ENCODE measurements at places on chromosomes 5 and 9. TPM values are rescaled to one million over a fixed set of nuclear protein-coding genes. Genes with fewer than 3 reads are reported as not detected.

- no peak overlapping the region for H3K4me3 ChIP-seq
- H3K4me1 ChIP-seq, result no peaks in the 10 kb centered on the region
- no peaks in the 10 kb centered on the region for H3K36me3 ChIP-seq
- no peak for DNase-seq
Observed at GRCh38 chr9:75876999-75877640, 13.4 kb upstream of the PCSK5 start.

GRCh38 chr5:161312882-161313281 lies 233.6 kb downstream of the GABRB2 start:
- no peaks in the 10 kb centered on the region for H3K27me3 ChIP-seq
- no peak overlapping the region for H3K27ac ChIP-seq
- H3K4me3 ChIP-seq, result no peak overlapping the region

Gene ANKRD18B
- total RNA-seq, result not detected

DNA sequence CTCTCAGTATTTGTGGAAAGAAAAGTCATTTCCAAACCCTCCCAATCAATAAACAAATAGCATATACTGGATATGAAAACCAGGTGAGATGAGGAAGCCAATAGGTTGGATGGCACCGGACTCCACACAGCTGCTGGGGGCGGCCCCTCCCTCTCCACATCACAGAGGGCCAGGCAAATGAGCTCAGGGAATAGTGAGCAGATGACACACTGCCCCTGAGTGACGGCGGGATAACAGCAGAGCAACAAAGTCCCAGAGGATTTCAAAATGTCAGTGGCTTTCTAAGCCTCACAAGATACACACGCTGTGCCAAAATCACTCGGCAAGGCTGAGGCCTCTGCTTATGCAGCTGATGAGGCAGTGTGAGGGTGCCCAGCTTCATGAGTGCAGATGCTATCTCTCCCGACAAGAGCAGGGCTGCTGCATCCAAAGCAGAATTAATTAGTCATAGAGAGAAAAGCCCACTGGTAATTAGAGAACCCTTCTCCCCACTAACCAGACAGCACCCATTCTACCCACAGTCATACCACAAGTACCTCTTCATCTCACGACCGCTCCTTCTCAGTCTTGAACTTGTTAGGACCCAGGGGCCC lies 235.0 kb upstream of the NFIL3 start:
- peaks cover 5% of the 10 kb centered on the region for H3K4me1 ChIP-seq
- no peak overlapping the region for H3K4me3 ChIP-seq
- no peak for DNase-seq
- no peaks in the 10 kb centered on the region for H3K27me3 ChIP-seq
- no peaks in the 10 kb centered on the region for H3K36me3 ChIP-seq

DNA sequence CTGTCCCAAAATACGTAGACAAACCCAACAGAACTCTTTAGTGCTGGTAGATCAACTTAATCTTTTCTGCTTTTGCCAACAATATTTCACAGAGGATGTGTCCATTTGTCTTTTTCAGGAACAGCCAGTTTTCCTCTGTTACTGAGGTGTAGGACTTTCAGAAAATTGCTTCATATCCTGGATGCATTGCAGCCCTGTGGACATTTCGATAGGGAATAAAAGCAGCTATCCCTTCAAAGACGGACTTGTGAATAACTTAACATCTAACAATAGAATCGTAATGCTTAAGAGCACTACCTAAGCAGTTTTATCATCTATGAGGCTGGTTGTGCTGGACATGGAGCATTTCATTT lies 59.7 kb downstream of the PCSK1 start:
- no peaks in the 10 kb centered on the region for H3K27me3 ChIP-seq
- no peaks in the 10 kb centered on the region for H3K36me3 ChIP-seq
- no peak overlapping the region for H3K4me3 ChIP-seq
- no peak overlapping the region for H3K27ac ChIP-seq
- H3K4me1 ChIP-seq, result no peaks in the 10 kb centered on the region
- DNase-seq, result no peak

DNA sequence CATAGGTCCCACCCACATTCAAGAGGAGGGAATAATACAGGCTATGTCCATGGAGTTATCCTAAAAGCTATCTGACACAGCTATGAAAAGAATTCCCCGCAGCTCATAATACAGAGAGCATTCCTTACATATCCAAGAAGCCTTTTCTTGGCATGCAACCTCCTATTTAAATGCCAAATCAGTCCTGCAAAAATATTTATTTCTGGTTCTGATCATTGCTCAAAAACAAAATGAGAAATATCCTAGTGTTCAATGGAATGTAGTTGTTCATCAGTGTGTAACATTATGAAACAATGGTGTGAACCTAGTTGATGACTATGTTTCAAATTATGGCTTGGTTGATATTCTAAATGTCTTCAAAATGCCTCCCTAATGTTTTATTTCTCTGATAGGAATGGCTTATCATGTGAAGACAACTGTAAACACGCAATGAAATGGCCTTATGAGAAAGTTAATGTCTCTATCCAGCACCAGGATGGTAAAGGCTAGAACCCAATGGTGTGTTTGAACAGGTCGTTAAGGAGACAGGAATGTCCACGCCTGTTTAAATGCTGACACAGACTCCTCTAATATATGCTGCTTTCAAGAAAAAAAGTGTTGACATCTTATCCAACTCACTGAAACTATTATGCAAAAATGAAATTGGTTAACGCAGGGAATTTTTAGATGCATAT lies 126.7 kb upstream of the CDH6 start:
- no peak for DNase-seq
- H3K36me3 ChIP-seq, result no peaks in the 10 kb centered on the region
- no peak overlapping the region for H3K4me3 ChIP-seq
- no peak overlapping the region for H3K27ac ChIP-seq
- H3K27me3 ChIP-seq, result no peaks in the 10 kb centered on the region
- no peaks in the 10 kb centered on the region for H3K4me1 ChIP-seq

Gene DOCK8
- 10.0 TPM for total RNA-seq

DNA sequence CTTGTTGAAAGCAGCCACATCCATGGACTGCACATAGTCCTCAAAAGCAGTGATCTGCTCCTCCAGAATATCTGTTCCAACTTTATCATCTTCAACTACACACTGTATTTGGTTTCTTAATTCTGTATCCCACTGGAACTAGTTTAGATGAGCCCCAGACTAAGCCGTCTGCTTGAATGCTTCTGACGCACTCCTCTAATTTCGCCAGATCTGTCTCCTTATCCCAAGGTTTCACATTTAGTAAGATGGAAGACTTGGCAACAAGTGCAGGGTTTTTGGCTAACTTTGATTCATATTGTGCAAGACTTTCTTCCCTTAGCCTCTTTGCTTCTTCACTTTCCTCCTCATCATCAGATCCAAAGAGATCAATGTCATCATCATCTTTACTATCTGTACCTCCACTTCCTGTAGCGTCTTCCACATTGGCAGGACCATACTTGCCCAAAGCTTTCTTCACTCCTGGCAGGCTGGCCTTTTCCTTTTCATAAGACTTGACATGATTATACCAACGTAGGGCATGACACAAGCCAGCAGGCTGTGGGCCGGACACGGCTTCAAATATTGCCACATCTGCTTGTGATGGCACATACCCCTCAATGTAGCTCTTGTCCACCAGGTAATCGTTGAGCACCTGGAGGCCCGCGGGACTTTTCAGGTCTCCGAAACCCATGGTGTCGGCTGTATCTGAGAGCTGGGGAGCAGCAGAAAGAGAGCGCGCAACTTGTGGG lies 56.2 kb upstream of the PIK3R1 start:
- DNase-seq, result no peak
- no peaks in the 10 kb centered on the region for H3K36me3 ChIP-seq
- no peaks in the 10 kb centered on the region for H3K4me1 ChIP-seq
- no peak overlapping the region for H3K27ac ChIP-seq
- no peaks in the 10 kb centered on the region for H3K27me3 ChIP-seq

- no peaks in the 10 kb centered on the region for H3K36me3 ChIP-seq
- no peaks in the 10 kb centered on the region for H3K4me1 ChIP-seq
- no peak overlapping the region for H3K27ac ChIP-seq
- H3K4me3 ChIP-seq, result no peak overlapping the region
- DNase-seq, result no peak
- no peaks in the 10 kb centered on the region for H3K27me3 ChIP-seq
Observed at GRCh38 chr5:72596956-72597355, 89.7 kb upstream of the ZNF366 start.

GRCh38 chr9:119391878-119392277 lies 22.6 kb upstream of the BRINP1 start:
- no peaks in the 10 kb centered on the region for H3K4me1 ChIP-seq
- H3K27me3 ChIP-seq, result no peaks in the 10 kb centered on the region
- no peak overlapping the region for H3K4me3 ChIP-seq

Gene DUSP1
- 407 TPM for total RNA-seq

- H3K27me3 ChIP-seq, result no peaks in the 10 kb centered on the region
- DNase-seq, result no peak
- H3K4me1 ChIP-seq, result no peaks in the 10 kb centered on the region
Observed at GRCh38 chr9:102403514-102403913, 591.6 kb upstream of the CYLC2 start.

GRCh38 chr9:21016701-21017491 lies 14.5 kb downstream of the HACD4 start:
- H3K4me3 ChIP-seq, result no peak overlapping the region
- no peaks in the 10 kb centered on the region for H3K4me1 ChIP-seq
- H3K36me3 ChIP-seq, result no peaks in the 10 kb centered on the region

GRCh38 chr9:126859111-126859510 lies 1.3 kb upstream of the ZBTB34 start:
- no peak for DNase-seq
- H3K4me1 ChIP-seq, result peaks cover 21% of the 10 kb centered on the region
- no peaks in the 10 kb centered on the region for H3K36me3 ChIP-seq
- no peak overlapping the region for H3K4me3 ChIP-seq

- H3K4me3 ChIP-seq, result no peak overlapping the region
- H3K27me3 ChIP-seq, result no peaks in the 10 kb centered on the region
- no peaks in the 10 kb centered on the region for H3K4me1 ChIP-seq
- peak; percentile 65 for DNase-seq
Observed at GRCh38 chr9:68560071-68560844, 19.6 kb upstream of the TMEM252 start.

DNA sequence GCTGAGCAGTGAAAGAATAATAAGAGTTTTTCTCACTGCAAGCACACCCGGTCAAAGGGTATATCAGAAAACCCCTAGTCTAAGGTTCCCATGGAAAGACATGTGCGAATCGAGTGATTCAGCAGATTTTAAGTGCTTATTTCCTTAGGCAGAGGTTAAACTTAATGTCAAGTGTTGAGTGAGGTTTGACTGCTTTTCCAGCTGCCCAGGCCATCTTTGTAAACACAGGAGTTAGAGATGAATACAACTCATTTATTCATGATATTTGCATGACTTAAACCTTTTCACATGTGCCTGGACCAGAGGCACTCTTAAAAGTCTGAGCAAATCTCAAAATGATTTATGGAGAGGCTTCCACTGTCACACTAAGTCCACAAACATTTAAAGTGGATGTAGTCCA lies 137.8 kb upstream of the RGMB start:
- no peaks in the 10 kb centered on the region for H3K4me1 ChIP-seq
- no peak for DNase-seq
- H3K36me3 ChIP-seq, result no peaks in the 10 kb centered on the region
- no peak overlapping the region for H3K27ac ChIP-seq

DNA sequence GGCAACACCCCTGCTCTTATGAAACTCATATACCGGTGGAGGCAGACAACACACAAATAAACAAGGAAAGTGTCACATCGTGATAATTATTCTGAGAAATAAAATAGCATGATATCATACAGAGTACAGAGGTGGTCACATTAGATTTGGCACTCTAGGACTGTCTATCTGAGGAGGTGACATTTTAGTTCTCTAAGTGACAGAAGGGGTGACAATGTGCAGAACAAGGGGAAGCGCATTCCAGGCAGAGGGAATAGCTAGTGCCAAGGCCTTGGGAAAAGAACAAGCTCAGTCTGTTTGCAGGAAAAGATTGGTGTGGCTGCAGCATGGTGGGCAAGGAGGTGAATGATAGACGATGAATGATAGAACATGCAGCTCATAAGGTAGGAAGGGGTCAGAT lies 12.7 kb upstream of the IRF1 start:
- no peak overlapping the region for H3K4me3 ChIP-seq
- no peak for DNase-seq
- no peaks in the 10 kb centered on the region for H3K27me3 ChIP-seq
- peak overlapping the region; percentile 81 for H3K27ac ChIP-seq
- H3K4me1 ChIP-seq, result peaks cover 13% of the 10 kb centered on the region
- no peaks in the 10 kb centered on the region for H3K36me3 ChIP-seq

Gene SWI5
- 12.0 TPM for total RNA-seq

Gene DBH
- total RNA-seq, result 6.8 TPM

DNA sequence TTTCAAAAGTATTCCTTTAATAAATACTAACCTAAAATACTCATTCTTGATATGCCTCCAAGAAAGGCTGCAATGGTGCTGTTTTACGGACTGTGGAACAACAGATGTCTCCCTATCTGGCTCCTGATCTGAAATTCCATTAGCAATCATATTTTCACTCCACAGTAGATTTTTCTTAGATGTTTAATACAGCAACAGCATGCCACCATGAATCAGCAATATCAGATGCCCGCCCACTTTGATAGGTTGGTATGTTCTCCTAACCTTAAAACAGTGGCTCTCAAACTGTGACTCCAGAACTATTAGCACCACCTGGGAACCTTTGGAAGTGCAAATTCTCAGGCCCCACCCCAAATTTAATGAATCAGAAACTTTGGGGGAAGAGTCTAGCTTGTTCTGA lies 110.2 kb downstream of the MLLT3 start:
- H3K36me3 ChIP-seq, result no peaks in the 10 kb centered on the region
- no peaks in the 10 kb centered on the region for H3K4me1 ChIP-seq
- H3K27me3 ChIP-seq, result no peaks in the 10 kb centered on the region
- DNase-seq, result no peak
- H3K27ac ChIP-seq, result no peak overlapping the region
- no peak overlapping the region for H3K4me3 ChIP-seq

DNA sequence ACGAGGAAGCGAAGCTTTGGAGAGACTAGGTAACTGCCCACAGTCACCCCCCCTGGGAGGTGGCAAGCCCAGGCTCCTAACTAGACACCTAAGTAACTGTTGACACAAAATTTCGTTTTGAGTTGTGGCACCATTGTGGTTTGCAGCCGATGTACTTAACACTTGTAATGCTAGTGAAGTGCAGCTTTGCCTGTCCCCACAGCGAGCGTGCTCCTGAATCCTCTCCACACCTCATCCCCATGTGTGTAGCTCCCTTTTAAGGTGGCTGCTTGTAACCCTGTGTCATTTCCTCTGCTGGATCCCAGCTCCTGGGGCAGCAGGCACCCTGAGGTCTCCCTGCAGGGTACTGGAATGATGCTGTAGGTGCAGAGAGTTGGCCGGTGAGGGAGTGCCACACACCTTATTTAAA lies 114.9 kb downstream of the TRIO start:
- H3K4me3 ChIP-seq, result no peak overlapping the region
- no peak overlapping the region for H3K27ac ChIP-seq
- H3K4me1 ChIP-seq, result no peaks in the 10 kb centered on the region
- H3K27me3 ChIP-seq, result no peaks in the 10 kb centered on the region
- no peaks in the 10 kb centered on the region for H3K36me3 ChIP-seq
